ENCODE measurements at places on chromosomes 12 and 14.

GRCh38 chr14:47235619-47236018 is 439.8 kb downstream of the MDGA2 start:
- DNase-seq: no peak

- no peak for DNase-seq
These were observed 23.7 kb downstream of the ABCD2 start for GRCh38 chr12:39595928-39596327.

DNA sequence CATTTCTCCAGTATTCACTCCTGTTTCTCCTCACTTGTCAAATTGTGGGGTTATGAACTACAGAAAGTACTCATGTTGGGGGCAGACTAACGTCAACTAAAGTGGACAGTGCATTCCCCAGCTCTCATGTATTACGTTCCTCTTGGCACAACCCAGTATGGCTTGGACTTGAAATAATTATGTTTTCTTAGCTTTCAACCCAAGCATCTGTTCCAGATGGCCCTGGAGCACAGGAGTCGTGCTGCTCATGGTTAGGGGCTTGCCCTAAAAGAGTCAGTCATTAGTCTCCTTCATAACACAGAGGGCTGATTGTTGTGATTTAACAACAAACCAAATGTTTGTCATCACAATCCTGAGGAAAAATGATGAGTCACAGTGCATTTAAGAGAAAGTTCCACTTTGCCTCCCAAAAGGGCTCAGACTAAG is 154.4 kb downstream of the RPAP3 start:
- no peak for DNase-seq

DNA sequence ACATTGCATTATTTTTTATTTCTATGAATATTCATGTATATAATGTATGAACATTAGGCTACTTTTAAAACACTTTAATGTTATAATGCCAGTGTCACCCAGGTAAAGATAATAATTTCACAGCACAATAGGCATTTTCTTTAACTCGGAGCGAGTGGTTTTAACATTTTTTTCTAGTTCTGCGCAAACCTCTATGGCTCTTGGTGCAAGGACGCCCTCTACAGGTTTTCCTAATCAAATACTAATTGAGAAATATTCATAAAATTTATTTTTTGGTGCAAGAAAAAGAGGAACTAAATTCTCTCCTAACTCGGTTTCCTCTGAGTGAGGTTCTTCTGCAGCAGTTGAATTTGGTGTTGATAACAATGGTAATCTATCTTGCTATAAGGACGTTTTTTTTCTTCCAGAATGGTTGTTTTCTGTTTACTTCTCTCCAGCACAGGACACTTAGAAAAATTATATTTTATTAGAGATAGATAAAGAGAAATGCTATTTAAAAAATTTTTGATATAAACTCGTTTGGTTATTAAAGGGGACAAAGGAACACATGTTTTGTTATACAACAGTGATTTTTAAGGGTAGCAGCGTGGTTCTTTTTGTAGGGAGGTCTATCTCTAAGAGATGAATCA is 2.4 kb upstream of the WIF1 start:
- no peak for DNase-seq

- no peak for DNase-seq
These were observed 5.4 kb upstream of the DCP1B start for GRCh38 chr12:2009623-2010022.

DNA sequence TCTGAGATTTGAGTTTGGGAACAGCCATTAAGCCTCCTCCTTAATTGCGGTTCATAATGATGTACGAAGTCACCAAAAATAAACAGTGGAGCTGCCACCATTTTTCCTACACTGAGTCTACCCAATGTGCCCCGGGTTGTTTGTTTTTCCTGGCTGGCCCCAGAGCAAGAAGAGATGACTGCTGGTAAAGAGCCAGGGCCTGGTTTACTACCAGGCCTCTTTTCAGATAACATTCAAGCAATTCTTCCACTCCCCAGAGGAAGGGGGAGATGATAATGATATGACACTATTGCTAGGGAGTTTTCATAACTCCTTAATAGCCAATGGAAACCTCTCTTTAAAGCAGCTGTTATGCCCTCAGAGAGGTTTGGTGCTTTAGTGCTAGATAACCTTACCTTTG is 42.3 kb downstream of the BRAP start:
- DNase-seq: no peak

- no peak for DNase-seq
These were observed 37.8 kb upstream of the BAZ1A start for GRCh38 chr14:34912966-34913365.

- DNase-seq: no peak
These were observed 100.0 kb downstream of the PPP2R5C start for GRCh38 chr14:101861464-101861863.

DNA sequence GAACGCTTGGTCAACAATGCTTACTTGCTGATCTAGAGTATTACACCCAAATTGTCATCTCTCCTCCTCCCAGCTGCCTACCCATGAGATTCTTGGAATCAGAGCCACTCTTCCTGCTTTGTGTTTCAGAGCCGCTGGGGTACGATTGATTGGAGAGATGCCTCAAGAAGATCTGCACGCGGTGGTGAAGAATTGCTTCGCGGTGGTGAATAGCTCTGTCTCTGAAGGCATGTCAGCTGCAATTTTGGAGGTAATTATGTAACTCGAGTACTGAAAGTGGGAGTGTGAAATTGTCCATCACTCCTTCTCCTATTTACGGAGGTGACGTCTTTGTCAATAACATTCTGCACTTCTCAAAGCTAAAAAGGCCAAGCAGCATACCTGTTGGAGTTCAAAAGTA is 93.9 kb downstream of the GLT1D1 start:
- DNase-seq: no peak

DNA sequence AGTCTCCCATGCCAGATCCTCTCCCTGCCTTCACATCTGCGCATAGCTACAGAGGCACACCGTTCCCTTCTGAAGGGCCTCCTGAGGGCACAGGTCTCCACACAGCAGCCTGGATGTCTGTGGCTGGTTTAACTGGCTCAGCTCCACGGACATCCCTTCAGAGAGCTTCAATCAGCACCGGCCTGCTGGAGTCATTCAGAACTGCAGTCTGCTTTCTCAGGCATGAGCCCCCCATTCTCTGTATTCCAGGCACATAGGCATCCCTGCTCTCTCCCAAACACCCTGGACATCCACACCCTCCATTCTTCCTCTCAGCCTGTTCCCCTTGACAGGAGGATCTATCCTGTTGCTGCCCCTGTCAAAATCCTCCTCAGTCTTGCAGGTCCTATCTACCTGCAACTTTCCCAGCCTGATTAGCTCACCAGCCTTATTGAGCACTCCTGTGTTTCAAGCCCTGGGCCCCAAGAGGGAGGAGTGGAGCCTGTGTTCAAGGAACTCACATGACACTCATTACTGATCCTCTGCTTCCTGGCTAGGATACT is 2.9 kb upstream of the DHRS2 start:
- DNase-seq: no peak

GRCh38 chr12:116215023-116215422 is 62.5 kb downstream of the MED13L start:
- DNase-seq: no peak

GRCh38 chr12:76880519-76881023 is 1.8 kb upstream of the CSRP2 start:
- DNase-seq: no peak

DNA sequence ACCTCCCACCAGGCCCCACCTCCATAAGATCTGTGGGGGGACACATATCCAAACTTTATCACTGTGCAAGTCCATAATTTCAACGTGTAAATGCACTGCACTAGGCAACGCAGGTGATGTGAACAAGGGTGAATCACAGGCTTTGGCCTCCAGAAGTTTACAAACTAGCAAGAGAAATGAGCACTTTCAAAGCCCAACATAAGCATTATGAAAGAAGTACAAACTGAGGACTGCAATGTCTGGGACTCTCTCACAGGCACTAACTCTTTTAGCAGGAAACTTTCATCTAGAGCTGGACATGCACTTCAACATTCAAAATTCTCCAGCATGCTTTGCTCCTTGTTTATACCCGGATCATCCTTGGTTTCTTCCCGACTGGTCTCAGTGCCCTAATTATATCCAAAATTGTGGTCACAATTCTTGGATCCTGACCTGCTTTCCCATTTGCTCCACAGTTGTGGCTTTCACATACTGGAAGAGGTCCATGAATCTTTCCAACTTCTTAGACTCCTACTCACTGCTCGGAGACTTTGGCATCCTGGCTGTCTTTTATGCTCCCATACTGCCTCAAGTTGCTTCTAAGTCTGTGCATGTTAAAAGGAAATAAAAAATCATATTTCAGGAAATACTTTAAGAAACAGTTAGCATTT is 44.9 kb upstream of the STRAP start:
- DNase-seq: no peak

DNA sequence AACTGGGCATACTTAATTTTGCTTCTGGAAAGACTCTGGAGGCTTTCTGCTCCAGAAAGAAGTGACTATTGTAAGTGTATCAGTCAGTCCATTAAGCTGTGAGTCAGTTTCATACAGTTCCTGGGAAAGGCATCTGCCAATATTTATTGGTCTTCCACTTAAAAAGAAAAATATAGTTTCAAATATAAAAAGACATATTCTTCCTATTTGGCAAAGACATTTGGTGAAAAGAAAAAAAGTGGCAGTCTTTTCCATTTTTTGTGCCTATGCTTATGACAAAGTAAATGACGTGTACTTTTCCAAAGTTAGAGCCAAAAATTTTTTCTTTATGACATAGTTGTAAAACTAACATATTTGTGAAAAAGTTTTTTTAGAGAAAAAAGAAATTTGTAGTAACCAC is 12.3 kb downstream of the TMEM30B start:
- DNase-seq: no peak

DNA sequence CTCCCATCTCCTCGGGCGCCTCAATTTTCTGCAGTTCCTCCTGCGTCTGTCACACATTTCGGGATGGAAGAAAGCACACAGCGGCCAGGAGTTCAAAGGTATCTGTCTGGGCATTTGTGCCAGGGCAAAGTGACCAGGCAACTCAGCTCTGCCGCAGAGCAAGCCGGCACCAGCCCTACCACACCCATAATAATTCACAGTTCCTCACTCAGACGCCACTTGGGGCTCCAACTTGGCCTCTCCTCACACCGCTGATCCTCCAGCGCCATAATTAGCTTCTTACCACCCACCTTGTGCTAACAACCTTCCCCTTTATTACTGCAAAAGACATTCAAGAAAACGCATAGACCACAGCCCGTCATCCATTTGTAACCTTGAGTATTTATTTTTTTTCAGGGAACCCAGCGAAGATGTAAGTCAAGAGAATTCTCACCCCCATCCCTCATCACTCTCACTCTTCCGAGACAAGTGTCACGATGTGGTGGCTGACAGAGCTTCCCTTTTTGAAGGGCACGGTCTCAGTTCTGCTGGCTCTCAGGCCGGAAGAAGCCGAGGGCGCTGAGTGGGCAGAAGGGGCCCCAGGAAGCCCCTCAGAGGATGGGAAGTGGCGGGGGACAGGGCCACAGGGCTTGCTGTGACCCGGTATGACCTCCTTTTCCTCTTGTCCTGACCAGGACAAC is 25.2 kb upstream of the NCOR2 start:
- no peak for DNase-seq

DNA sequence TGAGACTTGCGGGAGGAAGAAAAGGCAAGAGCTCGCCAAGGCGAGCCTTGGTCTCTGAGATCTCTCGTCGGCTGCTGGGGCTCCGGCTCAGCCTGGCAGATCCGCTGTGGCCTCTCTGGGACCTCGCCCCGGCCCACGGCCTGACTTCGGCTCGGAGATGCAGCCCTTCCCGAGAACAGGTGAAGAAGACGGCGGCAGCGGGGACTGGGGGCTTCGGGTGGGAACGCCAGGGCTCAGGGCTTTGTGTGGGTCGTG is 6.0 kb upstream of the HOXC9 start:
- DNase-seq: no peak

DNA sequence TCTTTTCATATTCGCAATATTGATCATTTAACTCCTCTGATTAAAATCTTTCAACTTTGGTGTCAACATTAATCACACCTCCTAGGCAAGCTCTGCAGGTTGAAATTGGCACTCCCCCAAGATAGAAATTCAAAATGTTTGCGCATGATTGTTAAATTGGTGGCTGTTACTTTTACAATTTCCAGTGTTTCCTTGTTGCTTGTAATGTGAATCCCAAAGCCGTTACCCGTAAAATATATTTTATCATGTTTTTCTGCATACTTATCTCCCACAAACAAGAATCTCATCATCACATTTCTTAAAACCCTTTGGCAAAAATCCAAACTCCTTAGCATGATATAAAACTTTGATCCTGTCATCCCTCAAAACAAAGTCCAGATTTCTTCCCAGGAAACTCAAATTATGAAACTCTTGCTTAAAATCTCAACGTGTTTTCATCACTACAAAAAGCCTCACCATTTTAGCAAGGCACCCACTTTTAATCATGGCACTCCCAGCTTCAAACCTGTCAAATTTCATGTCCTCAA is 14.7 kb downstream of the RTL1 start:
- DNase-seq: no peak

- no peak for DNase-seq
These were observed 11.9 kb downstream of the MYH6 start for GRCh38 chr14:23396126-23396525.

DNA sequence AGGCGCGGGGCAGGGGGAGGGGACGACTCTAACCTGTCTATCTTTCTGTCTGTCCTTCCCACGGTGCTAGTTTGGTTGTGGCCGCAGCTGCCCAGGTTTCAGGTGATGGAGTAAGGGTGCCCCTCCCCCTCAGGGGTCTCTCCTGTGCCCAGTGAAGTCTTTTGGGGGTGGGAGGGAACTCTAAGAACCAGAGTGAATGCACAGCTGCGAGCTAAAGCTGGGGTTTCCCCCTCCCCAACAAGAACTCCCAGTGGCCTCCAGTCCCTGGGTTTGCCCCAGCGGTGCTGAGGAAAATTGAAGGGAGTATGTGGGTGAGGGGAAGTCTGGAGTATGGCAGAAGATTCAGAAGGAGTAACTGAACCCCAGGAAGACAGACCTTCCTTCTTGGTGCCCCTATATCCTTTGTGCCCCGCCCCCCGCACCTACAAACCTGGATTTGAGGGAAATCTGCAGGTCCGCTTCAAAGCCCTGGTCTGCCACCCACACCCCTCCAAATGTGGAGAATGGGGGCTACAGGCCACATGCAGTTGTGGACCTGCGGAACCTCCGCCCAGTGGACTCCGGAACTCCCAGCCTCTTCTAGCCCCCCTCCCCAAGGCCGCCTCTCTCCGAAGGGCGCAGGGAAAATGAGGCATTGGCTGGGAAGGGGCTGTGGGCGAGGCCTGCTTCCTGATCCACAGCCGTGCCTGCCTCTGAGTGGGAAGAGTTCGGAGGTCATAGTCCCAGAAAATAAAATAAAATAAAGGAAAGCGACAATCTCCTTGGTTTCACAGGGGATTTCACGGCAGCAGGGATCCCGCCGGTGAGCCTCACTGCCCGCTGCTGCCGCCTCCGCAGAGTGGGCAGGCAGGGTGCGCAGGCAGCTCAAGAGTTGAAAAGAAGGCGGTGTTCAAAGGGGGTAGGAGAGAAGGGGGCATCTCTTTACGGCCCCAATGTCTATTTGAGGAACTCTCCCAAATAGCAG is 3.4 kb upstream of the HOXC9 start:
- DNase-seq: no peak

All from ascending aorta (tissue), 2 donors.